ENCODE measurements at places on chromosomes 7 and 10. TPM values are rescaled to one million over a fixed set of nuclear protein-coding genes. Genes with fewer than 3 reads are reported as not detected.

DNA sequence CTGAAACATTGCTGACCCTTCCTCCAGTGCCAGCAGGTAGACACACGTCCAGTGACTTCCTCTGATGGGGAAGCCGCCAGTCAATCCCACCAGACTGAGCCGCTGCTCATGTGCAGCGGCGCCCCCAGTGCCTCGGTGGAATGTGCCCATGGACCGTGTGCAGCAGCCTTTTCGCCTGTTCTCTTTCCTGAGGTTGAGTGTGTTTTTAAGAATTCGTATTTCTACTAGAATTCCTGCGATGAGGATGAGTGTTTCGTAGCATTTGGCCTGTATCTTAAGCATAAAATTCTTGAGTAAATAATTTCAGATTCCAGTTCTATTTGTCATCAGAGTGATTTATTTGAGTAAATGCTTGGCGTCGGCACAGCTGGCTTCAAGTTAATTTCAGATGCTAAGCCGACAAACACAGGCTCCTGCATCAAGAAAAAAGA is 35.4 kb downstream of the BNIP3 start:
- DNase-seq: no peak

GRCh38 chr7:46319841-46320240 is 398.8 kb upstream of the IGFBP3 start:
- no peak for DNase-seq

GRCh38 chr7:101754424-101755159 is 62.8 kb upstream of the CUX1 start:
- no peak for DNase-seq

GRCh38 chr10:69721690-69722310 is 79.9 kb upstream of the COL13A1 start:
- no peak for DNase-seq

DNA sequence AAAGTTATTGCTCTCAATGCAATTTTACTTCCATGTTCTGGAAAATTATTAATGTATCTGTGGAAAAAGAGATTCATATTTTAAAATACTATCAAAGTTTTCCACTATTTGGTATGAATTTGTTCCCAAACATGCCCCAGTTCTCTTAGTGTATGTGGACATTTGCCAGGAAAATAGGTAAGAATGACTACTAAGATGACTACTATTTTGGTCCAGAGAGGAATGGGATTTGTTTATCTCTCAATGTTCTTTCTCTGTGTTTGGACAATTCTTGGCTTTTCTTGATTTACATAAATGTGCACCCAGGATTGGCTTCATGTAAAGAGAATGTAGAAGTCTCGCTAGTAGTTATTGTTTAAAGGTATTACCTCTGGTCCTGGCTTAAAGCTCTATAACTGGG is 60.3 kb upstream of the POT1 start:
- DNase-seq: no peak

Gene FANK1
- 7.1 TPM for total RNA-seq

Gene ZNF783
- 10.6 TPM for total RNA-seq
